ENCODE measurements at places on chromosomes 11 and 22.

GRCh38 chr22:37907036-37907954 lies 1.2 kb downstream of the MICALL1 start:
- no peak for DNase-seq

GRCh38 chr11:131808470-131808869 lies 438.1 kb downstream of the NTM start:
- no peak for DNase-seq

DNA sequence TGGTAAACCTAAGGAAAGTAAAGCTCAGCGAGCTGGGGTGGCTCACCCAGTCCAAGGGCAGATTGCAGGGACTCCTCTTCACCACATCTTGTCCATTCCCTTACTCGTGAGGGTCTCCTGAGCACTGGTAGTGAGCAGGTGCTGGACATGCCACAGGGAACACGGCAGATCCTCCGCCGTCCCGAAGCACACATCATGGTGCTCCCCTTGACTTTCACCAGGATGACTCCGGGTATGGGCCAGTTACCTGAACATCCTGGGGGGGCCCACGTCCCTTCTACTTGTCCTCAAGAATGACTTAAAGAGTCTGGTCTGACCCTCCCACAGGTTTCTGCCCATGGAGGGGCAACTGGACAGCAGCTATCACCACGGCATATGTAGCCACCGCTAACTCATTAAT lies 8.0 kb upstream of the SF1 start:
- DNase-seq = no peak

DNA sequence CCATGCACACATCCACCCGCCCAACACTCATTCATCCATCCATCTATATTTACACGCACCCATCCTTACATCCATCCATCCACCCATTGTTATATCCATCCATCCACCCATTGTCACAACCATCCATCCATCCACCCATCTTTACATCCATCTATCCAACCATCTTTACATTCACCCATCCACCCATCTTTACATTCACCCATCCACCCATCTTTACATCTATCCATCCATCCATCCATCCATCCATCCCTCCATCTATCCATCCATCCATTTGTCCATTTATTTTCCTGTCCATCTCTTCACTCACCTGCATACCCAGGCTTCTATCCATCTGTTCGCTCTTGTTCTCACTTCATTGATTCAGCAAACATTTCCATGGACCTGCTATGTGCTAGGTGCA lies 49.8 kb downstream of the SGSM1 start:
- DNase-seq = no peak

- no peak for DNase-seq
Observed at GRCh38 chr11:40291329-40291728, 1168.1 kb downstream of the LRRC4C start.

DNA sequence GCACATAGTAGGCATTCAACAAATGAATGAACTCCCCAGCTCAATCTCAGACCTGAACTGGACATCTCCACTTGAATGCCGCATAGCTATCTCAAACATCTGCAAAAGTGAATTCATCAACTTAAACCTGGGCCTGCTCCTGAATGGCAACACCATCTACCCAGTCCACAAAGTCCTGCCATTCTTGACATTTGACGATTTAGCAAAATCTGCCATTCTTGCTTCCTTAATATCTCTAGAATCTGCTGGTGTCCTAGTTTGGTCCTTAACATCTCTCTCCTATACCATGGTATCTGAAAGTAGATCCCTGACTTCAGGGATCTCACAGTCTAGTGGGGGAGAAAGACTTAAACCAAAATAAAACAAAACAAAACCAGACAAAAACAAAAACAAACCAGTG lies 12.4 kb upstream of the HPX start:
- no peak for DNase-seq

DNA sequence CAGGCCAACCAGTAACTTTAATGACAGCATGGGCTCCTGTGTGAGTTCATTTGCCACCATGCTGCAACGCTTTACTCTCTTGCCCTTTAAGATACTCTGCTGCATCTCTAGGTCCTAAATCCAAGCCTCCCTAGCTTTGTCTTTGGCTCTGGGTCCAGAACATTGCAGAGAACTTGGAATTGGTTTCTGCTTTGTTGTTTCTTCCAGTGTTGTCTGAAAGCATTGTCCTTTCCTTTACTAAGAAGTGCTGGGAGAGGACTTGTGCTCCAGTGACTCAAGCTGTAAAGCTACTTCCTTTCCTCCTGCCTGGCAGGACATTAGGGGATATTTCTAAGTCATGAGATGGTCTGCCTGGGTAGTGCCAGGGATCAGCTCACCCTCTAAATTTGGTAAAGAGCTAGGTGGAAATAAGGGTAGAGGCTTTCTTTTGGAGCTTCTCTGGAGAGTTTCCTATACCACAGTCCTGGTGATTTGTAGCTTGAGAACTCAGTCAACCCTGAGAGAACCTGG lies 202.5 kb upstream of the CADM1 start:
- no peak for DNase-seq

DNA sequence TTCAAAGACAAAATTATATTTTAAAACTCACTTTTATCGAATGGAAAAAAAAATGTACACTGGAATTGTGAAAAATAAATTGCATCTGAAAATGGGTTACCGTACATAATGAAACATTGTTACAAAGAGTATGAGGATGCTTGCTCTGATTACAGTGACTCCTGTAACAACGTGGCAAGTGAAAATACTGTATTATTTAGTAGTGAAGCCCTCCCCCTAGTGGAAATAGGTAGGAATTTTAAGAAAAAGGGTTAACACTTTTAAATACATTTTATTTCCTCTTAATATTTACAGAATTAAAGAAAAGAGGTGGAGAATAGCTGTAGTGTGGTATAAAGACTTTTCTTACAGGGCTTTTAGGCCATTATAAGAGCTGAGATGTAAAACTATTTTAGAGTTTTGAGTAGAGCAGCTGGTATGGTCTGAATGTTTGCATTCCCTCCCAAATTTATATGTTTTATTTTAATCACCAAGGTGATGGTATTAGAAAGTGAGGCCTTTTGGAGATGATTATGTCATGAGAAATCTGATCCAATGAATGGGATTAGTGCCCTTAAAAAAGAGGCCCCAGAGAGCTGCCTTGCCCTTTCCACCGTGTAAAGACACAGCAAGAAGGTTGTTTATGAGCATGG lies 25.2 kb downstream of the FAM76B start:
- DNase-seq = no peak

DNA sequence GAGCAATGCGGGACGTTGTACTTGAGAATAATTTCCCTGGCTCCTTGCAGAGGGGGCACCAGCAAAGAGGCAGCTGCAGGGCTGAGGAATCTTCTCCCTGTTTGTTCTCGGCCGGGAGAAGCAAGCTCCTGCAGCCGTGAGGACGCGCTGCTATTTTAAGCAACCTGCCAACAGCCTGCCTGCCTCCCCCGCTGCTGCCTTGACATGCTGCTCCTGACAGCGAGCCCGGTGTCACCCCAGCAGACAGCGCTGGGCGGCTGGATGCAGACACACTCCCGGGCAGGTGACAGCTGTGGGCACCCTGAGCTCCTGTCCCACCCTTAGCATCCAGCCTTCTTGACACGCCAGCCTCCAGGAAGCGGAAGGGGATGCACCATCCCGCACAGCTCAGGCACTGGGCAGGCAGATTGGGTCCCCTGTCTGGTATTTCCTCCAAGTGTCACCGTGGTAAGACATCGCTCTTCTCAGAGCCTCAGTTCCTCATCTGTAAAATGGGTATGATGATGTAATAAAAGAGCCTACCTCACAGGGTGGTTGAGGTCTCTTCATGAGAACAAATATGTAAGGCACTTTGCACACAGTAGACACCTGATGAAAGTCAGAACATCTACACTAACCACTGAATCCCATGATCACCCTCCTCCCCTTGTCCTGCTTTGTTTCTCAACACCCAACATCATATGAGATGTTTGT lies 530.6 kb downstream of the MN1 start:
- no peak for DNase-seq

DNA sequence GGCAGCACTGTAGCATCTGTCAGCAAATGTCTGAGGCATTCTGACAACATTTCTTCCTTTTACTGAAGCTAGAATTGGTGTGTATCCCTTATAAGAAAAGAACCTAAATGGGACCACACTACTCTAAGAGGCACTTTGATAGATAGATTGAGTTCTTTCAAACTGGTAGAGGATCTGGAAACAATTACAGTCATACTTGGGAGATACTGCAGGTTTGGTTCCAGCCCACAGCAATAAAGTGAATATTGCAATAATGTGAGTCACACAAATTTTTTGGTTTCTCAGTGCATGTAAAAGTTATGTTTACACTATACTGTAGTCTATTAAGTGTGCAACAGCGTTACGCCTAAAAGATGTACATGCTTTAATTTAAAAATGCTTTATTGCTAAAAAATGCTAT lies 96.9 kb downstream of the SBF2 start:
- no peak for DNase-seq

GRCh38 chr11:57155400-57155799 lies 26.4 kb upstream of the LRRC55 start:
- no peak for DNase-seq

DNA sequence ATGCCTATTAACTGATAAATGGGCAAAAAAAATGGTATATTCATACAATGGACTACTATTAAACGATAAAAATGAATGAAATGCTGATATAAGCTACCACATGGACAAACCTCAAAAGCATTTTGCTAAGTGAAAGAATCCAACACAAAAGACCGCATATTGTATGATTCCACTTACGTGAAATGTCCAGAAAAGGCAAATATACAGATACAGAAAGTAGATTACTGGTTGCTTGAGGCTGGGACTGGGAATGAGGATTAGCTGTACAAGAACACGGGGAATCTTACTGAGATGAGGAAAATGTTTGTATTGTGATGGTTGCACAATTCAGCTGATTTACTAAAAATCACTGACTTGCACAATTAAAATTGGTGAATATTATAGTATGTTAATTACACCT lies 8.8 kb downstream of the SCUBE2 start:
- no peak for DNase-seq

DNA sequence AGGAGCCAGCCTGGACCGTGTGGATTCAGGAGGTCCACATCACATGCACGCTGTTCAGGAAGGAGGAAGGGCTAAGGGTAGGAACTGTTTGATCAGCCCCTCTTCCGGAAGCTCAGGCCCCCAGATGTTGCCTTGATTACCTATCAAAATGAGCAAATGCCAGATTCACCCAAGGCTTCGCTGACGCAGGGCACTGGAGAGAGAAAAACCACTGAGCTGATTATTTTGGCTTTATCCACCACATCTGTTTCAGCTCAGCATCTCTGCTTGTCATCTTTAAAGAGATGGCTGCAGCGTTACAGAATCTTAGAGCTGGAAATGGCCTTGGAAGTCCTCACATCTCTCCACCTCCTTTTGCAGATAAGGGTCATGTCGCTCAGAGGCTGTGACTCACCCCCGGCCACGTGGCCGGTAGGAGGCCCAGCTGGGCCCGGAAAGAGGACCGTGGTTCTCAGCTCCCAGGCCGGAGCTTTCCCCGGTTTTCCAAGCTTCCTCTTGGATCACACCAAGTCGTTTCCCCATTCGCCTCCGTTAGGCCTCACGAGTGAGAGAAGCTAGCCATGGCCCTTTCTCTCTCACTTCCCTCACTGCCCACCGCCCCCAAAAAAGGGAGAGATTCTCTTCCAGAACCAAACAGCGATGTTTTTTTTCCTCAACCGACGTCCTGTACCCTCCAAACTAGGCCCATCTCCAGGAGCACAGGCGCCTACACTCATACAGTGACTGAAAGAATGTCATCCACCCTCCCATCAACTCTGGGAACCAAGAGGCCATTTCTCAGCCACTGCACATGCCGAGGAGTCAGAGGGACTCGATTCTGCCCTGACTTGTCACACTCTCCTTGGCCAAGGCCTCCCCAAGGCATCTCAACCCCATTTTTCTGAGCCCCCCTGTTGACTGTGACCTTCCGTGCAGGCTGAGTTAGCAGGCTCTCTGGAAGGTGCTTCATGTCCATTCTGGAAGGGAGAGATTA lies 37.6 kb downstream of the LIF start:
- no peak for DNase-seq

DNA sequence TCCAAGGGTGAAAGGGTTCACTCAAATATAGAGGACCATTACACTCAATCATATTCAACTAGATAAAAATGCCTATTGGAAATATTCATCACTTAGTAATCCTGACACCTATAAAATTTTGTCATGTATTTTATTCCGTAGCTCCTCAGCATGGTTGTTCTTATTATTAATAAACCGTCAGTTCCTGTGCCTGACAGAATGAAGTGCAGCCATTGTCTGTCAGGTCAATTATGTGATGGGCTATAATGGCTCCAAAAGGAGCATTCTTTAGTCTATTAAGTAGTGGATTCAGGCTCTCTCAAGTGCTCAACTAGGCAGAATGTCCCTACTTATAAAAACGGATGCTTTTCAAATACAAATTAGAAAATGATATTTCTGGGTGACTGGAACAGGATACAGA lies 916.1 kb upstream of the ANO3 start:
- no peak for DNase-seq

- no peak for DNase-seq
Observed at GRCh38 chr11:21602699-21603098, 590.2 kb upstream of the ANO5 start.

DNA sequence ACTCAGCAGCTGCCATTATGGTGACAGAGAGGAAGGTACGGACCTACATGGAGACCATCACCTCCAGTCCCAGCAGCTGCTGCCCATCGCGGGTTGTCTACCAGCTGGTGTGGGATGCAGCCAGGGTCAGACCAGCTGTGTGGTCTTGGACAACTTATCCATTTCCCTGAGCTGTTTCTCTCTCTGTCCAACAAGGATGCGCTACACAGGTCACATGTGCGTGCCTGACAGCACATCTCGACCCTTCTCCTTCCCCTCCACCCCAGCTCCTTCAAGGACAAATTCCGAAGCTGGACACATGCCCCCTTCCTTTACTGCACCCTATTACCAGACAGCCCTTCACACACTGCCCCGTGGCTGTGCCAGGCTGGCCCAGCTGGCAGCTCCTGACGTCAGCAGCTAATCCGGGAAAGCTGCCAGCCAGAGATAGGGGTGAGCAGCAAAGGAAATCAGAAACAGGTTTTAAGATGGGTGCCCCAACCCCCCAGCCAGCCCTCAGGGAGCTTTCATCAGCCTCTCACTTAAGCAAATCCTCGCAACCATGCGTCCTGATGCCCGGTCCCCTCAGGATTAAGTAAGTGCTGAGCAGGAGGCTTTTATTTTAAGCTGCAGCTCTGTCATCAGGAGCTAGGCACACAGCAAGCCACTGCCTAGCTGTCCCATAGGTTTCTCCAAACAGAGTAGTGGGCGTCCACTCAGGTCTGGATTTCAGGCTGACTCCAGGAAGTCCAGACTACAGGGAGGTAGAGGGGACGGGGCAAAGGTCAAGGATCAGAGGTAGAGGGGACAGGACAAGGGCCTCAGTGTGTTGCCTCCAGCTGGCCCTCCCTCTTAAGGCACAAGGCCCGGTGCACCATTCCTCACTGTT lies 20.3 kb downstream of the TEF start:
- DNase-seq = no peak

DNA sequence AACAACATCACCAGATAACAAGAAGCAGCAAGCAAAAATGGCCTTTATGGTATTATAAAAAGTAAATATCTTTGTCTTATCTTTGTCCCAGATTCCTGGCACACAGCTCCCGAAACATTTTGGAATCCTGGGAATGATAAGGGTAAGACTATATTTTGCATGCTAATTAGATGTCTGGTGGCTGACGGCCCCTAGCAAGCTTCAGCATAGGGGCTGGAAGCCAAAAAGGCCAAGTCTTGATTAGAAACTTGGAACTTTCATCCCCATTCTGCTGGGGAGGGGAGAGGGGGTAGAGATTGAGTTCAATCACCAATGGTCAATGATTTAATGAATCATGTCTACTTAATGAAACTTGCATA lies 38.2 kb upstream of the EED start:
- no peak for DNase-seq

- no peak for DNase-seq
Observed at GRCh38 chr11:84256618-84257017, 970.5 kb upstream of the CCDC90B start.

GRCh38 chr11:47483457-47483856 lies 34.5 kb upstream of the RAPSN start:
- no peak for DNase-seq
